ENCODE measurements at places on chromosomes 12 and 14.

GRCh38 chr12:93288626-93289025 lies 89.1 kb upstream of the NUDT4 start:
- DNase-seq, result no peak

- DNase-seq, result peak; percentile 2
Observed at GRCh38 chr14:87628129-87628528, 364.9 kb downstream of the GALC start.

DNA sequence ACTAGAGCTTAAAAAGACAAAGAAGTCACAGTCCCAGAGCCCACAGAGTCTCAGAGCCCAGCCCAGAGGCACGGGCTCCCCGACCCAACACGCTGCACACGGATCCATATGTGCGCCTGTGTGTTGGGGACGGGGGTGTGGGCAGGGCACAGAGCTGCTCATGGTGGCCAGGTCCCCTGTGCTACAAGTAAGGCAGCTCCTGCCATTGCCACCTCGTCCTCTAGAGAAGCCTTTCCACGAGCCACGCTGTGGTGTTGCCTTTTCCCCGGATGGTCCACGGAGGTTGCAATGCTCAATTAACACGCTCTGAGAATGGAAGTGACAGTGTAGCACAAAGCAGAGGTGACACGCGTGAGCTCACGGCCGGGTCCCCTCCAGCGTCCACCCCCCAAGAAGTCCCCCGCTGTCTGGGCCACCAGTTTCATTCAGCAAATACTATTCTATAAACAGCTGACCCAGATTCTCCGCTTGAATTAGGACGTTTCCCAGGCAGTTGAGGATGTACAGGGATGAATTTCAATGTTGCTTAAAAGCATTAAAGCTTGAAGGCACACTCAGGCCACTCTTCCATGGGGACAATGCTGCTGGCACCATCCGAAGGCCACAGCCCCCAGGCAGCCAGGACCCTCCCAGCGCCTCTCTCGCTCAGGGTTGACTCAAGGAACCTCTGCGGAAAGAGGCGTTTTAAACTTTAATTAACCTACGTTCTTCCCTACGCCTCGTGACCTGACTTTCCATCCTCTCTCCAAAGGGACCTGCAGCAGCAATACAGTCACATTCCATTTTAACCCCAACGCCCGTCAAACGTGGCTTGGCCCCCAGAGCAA lies 22.7 kb upstream of the EIF5 start:
- no peak for DNase-seq

DNA sequence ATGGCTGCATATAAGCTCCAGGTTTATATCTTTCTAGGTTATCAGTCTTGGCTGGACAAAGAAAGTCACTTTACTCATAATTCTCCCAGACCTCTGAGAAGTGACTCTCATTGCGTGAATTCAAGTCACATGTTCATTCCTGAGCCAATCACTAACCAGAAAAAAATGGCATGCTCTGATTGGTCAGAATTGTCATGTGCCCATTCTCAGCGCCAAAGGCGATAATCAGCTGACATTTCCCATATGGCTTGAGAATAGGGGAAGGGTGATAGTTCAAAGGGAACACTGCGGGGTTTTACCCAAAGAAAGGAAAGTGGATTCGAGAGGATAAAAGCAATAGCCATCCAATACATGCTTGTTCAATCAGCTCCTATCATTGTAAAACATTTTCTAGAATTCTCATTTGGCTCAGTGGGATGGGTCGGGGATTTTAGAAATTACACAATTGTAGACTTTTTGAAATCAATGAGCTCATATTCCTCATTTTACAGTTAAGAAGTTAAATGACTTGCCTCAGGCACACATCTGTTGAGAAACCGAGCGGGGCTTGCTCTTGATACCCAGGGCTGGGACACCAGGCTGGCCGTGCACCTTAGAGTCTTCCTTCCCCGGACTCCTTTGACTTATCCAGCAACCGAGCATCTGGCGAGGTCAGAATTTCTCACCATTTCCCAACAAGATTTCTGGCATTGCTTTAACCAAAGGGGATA lies 454.0 kb upstream of the TBX3 start:
- no peak for DNase-seq

DNA sequence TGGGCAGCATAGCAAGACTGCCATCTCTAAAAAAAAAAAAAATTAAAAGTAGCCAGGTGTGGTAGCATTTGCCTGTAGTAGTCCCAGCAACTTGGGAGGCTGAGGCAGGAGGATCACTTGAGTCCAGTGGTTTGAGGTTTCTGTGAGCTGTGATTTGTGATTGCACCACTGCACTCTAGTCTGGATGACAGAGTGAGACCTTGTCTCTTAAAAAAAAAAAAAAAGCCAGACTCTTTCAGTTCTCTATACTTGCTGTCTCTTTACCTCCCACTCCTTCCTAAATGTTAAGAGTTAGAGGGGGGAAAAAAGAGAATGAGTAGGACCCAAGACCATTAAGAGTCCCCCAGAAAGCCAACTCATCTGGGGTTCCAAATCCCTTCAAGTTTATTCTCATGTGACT lies 17.8 kb downstream of the EIF2S1 start:
- no peak for DNase-seq

Measured in common myeloid progenitor, CD34-positive (primary cell).